ENCODE measurements at places on chromosomes 7 and 10. TPM values are rescaled to one million over a fixed set of nuclear protein-coding genes. Genes with fewer than 3 reads are reported as not detected.

The FAM25C gene
- total RNA-seq = not detected

The MMD2 gene
- not detected for total RNA-seq

The PDE1C gene
- total RNA-seq = 3.4 TPM

The CAPZA2 gene
- 133 TPM for total RNA-seq

The PRF1 gene
- total RNA-seq = 12.7 TPM

The GRM8 gene
- 9.7 TPM for total RNA-seq

The SPDYE11 gene
- total RNA-seq = not detected
